Midbrain (tissue), 1 donor: ENCODE measurements at places on chromosomes 2 and 18.

- DNase-seq: no peak
These were observed 29.7 kb downstream of the GNLY start for GRCh38 chr2:85723707-85724360.

- DNase-seq: no peak
These were observed 411.6 kb upstream of the NRP2 start for GRCh38 chr2:205270689-205271088.

- DNase-seq: peak; percentile 59
These were observed 678 bp downstream of the PIAS2 start for GRCh38 chr18:46916551-46917107.

- no peak for DNase-seq
These were observed 19.6 kb downstream of the CEP68 start for GRCh38 chr2:65075605-65076344.

DNA sequence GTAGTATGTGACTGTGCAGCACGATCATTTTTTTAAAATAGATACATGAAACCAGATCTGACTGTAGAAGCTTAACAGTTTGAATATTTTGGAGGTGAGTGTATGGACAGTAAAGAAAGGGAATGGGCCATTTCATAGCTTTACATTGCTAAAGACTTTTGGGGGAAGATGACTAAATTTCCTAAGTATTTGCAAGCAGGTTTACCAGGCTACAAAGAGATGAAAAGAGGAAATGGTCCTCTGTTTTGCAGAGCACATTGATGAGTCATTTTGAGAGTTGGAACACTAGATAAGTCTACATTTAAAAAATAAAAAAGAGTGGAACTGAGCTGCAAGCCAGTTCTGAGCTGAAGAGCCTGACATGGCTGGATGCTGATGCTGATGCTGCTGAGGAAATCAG is 115.7 kb upstream of the LRATD1 start:
- no peak for DNase-seq

DNA sequence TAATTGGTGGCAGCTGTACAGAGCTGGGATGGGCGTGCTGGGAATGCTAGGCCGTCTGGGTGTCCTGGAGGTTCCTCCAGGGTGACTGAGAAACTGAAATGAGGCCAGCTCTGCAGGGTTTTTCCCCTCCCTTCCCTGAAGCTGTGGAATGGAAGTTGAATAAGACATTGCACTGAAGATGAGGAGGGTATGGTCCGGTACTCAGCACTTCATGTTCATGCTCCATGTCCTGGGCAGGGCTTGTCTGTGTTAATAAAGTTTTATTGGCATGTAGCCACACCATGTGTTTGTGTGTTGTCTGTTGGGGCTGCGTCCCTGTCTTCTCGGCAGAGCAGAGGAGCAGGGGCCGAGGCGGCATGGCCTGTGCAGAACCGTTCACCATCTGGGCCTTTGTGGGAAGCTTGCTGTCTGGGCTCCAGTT is 154.0 kb downstream of the LDLRAD4 start:
- DNase-seq: no peak

GRCh38 chr2:219656526-219656925 is 29.1 kb downstream of the SLC4A3 start:
- no peak for DNase-seq

GRCh38 chr2:128388499-128388941 is 69.9 kb upstream of the HS6ST1 start:
- DNase-seq: no peak

GRCh38 chr2:73448856-73449255 is 63.2 kb downstream of the ALMS1 start:
- no peak for DNase-seq

- no peak for DNase-seq
These were observed 689 bp downstream of the RPRD1A start for GRCh38 chr18:36066686-36067054.

GRCh38 chr18:49669403-49669802 is 107.5 kb downstream of the LIPG start:
- no peak for DNase-seq

- DNase-seq: peak; percentile 87
These were observed 56.7 kb downstream of the CYRIA start for GRCh38 chr2:16608661-16609643.
